ENCODE measurements at places on chromosomes 3 and 15.

GRCh38 chr3:184380185-184380626 is 352 bp downstream of the CHRD start:
- DNase-seq = no peak

DNA sequence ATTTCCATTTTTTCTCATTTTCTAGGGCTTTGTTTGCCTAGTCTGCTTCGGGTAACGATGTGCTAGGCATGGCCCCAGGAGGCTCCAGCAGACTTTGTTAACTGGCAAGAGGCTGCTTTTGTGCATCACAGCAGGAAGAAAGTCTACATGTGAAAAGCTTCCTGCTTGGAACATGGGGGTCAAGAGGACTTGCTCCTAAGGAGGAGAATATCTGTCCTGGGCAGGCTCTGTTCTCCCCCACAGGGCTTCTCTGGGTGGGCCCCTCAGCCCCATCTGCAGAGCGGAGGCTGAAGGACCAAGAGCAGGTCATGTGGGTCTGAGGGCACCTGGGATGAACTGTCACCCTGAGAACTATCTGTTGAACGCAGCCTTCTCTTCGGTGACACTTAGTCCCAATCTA is 94.7 kb downstream of the CCNL1 start:
- peak; percentile 63 for DNase-seq

GRCh38 chr3:146091397-146091796 is 69.6 kb downstream of the PLOD2 start:
- DNase-seq = no peak

DNA sequence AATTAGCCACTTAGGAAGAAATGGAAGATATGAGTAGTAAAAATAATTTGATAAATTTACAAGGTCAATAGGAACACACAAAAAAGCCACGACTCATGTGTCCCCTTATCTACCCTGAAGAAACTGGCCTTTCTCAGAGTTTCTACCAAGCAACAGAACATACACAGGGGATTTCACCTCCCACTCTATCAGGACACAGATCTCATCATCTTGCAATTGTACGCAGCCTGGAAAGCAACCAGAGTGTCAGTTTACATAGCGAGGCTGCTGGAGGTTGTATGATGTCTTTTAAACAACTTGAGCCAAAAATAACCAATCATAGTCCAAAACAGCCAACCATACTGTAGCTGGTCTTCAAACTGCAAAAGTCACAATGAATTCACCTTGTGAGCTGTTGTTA is 19.7 kb upstream of the LMOD3 start:
- DNase-seq = no peak

- DNase-seq = no peak
Measured at GRCh38 chr3:52366527-52366926, 50.4 kb downstream of the DNAH1 start.

DNA sequence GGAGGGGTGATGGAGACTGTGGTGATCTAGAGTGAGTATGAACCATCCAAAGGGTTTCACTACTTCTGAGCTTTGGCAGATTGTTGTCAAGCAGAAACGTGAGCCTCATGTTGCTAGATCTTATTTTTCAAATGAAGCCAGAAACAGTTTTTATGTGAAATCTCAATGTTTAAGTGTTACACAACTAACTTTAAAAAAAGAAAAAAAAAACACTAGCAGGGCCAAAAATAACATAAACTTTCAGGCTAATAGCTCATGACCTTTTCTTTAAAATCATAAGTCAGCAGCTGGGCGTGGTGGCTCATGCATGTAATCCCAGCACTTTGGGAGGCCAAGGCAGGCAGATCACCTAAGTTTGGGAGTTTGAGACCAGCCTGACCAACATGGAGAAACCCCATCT is 2.1 kb upstream of the HTR3D start:
- DNase-seq = no peak

DNA sequence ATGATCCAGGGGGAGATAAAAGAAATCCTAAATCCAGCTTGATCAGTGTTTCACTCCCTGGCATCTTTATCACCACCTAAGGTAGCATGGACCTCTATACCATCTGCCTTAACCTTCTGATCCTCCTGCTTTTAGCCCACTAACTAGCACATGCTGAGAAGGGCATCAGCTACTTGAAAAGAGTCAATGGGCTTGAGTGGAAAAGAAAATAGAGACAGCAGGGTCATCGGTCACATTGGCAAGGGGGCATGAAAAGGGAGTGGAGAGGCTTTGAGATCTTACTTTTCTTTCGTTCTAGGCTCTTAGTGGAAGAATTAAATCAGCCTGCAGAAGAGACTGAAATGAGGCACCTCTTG is 239 bp upstream of the ZFYVE19 start:
- no peak for DNase-seq

DNA sequence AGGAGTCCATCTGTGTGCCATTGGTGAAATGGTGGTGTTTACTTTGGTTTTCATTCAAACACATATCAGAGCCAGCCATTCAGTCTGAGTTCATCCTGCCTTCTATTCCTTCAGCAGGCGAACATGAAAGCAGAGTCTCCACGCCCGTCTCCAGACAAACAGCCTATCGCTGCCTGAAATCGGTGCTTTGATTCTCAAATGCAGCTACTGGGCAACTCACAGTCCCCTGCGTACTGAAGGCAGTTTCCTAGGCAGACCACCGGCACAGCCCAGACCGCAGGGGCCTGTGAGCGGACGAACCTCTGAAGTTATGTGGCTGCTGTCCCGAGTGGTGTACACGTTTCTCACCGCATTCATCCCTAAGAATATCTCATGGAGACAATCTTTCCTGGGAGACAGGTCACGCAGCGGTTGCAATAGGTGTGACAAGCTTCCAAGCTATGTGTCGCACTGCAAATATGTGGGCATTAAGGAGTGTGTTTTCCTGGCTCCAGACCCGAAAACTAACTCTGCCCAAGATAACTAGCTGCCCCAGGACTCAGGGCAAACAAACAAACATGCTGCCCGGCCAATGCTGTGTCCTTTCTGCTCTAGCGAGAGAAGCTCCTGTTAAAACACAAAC is 16.9 kb upstream of the RYR3 start:
- no peak for DNase-seq

DNA sequence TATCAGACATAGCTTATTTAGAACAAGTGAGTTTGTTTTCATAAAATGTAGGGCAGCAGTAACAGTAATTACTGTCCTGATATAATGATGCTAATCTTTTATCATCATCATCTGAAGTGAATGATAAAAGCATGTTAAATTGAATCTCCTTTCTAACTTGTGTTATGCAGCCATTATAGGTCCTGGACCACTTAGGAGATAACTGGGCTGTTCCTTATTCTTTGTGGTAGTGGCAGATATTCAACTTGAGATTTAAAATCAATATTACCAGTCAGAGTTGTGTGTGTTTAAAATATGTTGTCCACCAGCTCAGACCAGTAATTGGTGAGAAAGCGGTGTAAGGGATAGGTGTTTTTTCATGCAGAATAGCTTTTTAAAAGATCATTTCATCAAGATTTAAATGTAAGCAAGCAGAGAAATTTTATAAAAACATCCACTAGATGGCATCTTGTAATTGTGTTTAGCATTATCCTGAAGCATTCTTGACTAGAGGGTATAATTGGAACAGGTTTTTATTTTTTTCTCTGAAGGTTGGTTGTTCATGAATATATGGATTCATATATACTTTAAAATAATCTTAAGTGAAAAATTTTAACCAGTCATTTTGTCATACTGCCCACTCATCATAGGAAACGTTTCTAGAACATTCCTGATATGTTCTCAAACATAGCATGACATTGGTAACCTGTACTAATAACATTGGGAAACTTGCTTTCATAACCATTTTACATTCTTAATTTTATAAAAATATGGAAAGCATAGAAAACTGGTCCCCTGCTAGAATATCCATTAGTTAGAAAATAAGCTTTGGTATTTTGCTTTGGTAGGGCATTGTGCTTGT is 153.9 kb downstream of the BBX start:
- DNase-seq = no peak

- DNase-seq = no peak
Measured at GRCh38 chr3:60948488-60948887, 302.8 kb downstream of the FHIT start.

DNA sequence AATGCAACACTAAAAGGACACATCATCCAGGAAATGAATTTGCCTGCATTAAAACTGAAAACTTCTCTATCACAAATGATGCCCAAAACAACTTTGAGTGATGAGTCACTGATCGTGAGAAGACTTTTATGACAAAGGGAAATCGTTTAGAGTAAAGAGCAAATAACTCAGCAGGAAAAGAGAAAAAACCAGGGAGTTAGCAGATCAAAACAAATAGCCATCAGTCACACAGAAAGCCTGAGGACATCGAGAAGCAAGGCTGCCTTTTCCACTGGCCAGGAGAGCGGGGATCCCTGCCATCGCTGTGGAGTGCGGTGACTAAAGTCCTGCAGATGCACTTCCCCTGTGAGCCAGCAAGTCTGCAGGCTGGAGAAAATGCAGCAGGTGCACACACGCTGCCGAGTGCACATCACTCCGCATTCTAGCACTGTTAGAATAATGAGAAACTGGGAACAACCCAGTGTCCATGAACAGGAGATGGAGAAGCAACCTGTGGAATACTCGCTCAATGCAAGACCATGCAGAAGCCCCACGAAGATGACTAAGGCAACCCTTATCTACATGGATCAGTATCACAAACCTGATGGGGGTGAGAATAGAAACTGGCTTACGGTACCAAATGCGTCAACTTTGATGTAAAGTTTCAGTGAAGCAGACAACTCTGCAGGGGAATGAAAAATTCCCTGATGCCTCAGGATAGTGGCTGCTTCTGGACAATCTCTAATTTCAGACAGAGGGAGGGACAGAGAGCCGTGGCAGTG is 86.4 kb downstream of the NSMCE3 start:
- no peak for DNase-seq

GRCh38 chr3:47661121-47661752 is 82.6 kb upstream of the CSPG5 start:
- DNase-seq = no peak
